ENCODE measurements at places on chromosomes 7 and 10. TPM values are rescaled to one million over a fixed set of nuclear protein-coding genes. Genes with fewer than 3 reads are reported as not detected.

Gene VWDE
- total RNA-seq = 0.51 TPM

Gene FAM25G
- total RNA-seq = not detected

Gene DPP6
- not detected for total RNA-seq

Gene KRIT1
- total RNA-seq = 71.3 TPM

Gene LRMDA
- total RNA-seq = not detected

Gene FAM149B1
- 16.2 TPM for total RNA-seq

Gene VGF
- 0.45 TPM for total RNA-seq

Gene DOCK4
- 6.3 TPM for total RNA-seq

Gene MYOZ1
- not detected for total RNA-seq

Gene FOXI2
- not detected for total RNA-seq

Gene SCIN
- 0.40 TPM for total RNA-seq

Measured in LHCN-M2 (cell line).